ENCODE measurements at places on chromosomes 7 and 10.
A peak's percentile ranks its signal among the peaks of the same experiment; 100 is the strongest.

GRCh38 chr10:124094419-124094785 is 1.0 kb upstream of the CHST15 start:
- no peak for DNase-seq

DNA sequence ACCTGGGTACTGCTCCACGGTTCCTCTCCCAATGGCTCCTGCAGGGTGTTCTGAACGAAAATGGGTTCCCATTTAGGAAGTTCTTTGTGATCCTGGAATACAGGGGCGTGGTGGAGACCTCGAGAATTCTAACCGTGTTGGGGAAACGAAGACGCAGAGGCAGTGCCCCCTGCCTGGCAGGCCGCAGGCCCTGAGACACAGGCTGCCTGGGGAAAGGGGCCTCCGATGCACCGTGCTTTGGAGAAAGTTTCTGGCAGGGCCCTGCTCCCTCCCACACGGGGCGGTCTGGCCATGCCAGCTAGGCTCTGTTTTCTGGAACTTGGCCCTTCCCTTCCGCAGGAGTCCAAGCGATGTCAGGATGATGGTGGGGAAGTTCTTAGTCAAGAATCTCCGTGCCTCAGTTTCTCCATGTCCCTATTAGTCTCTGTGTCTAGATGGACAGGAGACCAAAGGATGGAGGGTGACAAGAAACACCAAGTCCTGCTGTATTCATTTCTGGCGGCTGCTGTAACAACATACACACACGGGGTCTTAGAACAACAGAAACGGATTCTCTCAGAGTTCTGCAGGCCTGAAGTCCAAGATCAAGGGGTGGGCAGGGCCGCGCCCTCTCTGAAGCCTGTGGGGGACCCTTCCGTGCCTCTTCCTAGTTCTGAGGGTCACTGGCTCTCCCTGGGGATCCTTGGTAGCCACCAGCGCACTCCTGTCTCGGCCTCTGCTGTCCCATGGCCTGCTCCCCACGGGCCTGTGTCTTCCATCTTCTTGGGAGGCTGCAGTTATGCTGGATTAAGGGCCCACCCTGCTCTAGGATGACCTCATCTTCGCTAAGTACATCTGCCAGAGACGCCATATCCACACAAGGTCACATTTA is 27.7 kb downstream of the PRKAG2 start:
- DNase-seq = no peak

GRCh38 chr7:116785843-116786242 is 76.5 kb upstream of the CAPZA2 start:
- DNase-seq = no peak

GRCh38 chr7:33050535-33051318 is 11.8 kb downstream of the NT5C3A start:
- no peak for DNase-seq

DNA sequence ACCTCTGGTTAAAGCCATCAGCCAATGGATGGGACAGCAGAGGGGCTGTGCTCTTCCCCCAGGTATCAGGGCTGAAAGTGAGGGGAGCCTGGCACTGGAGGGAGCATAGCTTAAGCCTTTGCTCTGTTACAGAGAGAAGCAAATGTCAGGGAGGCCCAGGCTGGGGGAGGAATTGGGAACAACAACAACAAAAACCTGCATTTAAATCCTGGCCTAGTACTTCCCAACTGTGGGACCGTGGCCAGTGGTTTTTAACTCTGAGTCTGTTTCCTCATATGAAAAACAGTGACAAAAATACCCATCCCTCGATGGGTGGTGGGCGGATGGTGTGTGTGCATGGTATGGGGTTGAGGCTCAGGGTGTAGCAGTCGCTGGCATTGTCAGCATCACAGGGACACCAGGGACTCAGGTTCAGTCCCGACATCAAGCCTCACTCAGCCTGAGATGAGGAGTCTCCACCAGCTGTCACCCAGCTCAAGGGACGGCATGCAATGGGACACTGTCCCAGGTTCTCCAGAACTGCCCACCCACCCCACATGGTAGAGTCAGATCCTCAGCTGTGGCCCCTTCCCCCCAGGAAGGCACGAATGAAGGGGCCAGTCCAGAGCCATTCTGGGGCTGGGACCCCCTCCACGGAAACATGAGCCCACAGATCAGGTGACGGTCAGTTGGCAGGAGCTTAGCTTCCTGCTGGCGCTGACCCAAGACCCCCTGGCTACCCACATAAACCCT is 74.5 kb downstream of the AFAP1L2 start:
- no peak for DNase-seq

GRCh38 chr10:113111900-113112853 is 162.1 kb downstream of the TCF7L2 start:
- DNase-seq = no peak

DNA sequence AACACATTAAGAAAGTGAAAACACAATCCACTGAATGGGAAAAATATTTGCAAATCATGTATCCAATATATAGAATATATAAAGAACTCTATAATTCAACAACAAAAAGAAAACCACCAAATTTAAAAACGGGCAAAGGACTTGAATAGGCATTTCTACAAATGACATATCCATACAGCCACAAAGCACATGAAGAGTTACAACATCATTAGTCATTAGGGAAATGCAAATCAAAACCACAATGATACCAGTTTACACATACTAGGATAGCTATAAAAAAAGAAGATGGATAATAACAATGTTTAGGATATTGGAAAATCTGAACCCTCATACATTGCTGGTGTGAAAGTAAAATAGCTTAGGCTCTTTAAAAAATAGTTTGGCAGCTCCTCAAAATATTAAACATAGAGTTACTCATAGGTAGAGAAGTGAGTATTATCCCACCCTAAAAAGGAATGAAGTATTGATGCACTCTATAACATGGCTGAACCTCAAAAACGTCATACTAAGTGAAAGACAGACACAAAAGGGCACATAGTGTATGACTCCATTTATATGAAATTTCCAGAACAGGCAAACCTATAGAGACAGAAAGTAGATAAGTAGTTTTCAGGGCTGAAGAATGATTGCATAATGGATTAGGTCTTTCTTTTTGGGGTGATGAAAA is 4.5 kb downstream of the ZPBP start:
- no peak for DNase-seq

- no peak for DNase-seq
Measured at GRCh38 chr10:29636178-29636577, 1.4 kb upstream of the SVIL start.

DNA sequence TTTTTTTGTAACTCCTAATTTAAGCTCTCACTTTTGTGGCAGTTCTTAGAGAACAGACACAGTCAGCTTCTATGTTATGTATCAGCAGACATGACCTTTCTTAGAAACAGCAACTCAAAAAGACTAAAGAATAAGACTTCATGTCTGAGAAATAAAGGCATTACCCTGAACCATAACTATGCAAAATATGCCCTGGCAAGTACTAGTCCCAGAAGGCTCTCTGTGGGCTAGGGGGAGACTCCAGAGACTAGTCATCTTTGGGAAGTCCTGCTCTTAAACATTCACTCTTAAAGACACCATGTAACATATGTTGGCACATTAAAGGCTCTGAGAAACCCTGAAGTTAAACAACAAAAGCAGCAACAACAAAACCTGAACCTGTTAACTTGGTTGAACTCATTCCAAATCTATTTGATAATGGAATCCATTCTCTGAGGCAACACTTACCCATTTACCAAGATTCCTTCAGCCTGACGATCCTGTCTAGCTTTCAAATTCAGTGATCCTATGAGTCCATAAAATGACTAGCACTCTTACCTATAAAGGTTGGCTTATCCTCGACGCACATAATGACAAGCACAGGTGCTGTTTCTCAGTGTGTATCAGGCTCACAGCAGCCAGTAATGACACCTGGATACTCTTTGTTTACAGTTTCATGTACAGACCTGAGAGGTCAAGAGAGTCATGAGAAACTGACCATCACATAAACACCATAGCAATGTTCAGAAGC is 62.3 kb downstream of the OSBPL3 start:
- no peak for DNase-seq

- no peak for DNase-seq
Measured at GRCh38 chr10:75207857-75208144, 2.8 kb upstream of the VDAC2 start.

- peak; percentile 60 for DNase-seq
Measured at GRCh38 chr7:44977304-44977958, 1.4 kb downstream of the MYO1G start.

- no peak for DNase-seq
Measured at GRCh38 chr7:148045521-148045920, 545.0 kb upstream of the C7orf33 start.

- DNase-seq = no peak
Measured at GRCh38 chr10:124755581-124755980, 11.4 kb upstream of the FAM53B start.

GRCh38 chr7:54091322-54091721 is 450.9 kb upstream of the VSTM2A start:
- DNase-seq = no peak

DNA sequence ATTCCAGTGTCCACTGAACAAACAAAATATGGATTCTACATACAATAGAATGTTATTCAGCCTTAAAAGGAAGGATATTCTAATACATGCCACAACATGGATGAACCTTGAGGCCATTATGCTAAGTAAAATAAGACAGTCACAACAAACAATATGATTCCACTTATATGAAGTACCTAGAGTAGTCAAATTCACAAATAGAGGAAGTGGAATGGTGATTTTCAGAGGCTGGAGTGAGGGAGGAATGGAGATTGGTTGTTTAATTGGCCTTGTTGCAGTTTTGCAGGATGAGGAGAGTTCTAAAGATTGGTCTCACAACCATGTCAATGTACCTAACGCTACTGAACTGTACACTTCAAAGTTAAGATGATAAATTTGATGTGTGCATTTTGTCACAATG is 119.6 kb downstream of the CHN2 start:
- DNase-seq = no peak

GRCh38 chr7:112887337-112887736 is 97.1 kb upstream of the TMEM168 start:
- DNase-seq = no peak

DNA sequence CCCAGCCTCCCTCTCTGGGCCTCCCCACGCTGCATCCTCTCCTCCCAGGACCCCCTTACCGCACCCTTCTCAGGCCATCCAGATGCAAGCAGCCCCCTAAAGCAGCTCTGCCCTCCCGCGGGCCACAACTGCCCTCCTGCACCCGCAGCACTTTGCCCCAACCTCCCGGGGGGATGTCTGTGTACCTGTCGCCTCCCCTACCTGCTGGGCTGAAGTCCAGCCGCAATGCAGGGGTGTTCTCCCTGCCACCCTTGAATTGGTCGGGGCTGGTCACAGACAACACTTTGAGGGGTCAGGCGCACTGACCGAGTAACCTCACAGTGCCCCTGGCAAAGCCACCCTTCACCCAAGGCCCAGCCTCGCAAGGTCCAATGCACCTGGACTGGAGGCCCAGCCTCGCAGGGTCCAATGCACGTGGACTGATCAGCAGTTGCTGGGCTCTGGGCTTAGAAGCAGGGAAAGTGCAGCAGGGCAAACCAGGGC is 8.3 kb upstream of the CALML5 start:
- no peak for DNase-seq

GRCh38 chr7:139078911-139079310 is 30.6 kb downstream of the ZC3HAV1 start:
- DNase-seq = no peak

- DNase-seq = no peak
Measured at GRCh38 chr10:88949912-88950837, 2.4 kb downstream of the ACTA2 start.

Data from stimulated activated effector memory CD8-positive, alpha-beta T cell treated with anti-CD3 and anti-CD28 coated beads, Interleukin-12 subunit alpha, Interleukin-12 subunit beta, amount 100 ng/mL, for 72 hours (primary cell).